NCI-H1436 treated with DMSO at 0.1 percent for 48 hours (cell line): ENCODE measurements at places on chromosomes 7 and 10.

DNA sequence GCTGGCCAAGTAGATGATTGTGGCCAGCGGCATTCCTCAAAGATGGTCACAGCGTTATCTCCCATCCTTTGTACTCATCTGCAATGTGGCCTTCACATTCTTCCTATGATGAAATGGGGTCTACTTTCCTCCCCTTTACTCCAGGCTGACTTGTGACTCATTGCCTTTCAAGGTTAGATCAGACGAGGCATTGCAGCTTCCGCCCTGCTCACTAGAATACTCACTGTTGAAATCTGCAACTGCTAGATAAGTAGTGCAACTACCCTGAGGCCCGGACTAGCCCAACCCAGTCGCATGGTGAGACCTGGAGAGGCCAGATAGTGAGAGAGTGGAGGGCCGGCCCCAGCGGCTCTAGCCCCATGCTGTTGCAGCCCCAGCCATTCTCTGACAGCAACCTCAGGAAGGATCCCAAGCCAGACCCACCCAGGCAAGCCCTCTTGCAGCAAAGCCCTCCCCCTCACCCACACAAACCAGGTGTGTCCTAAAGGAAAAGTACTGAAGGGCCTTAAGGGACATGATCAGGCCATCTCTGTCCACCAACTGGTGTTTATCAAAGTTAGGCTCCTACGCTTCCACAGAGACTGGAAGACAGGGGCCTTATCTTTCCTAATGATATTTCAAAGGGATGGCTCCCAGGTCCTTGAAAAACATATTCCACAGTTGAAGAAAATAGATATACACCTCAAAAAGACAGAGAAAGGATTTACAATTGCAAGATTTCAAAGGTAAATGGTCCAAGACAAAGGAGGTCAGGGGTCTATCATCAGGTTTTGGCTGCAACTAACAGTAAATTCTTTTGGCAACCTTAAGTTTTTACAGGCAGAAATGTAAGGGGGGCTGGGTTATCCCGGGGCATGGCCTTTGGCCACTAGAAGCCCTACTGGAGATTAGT is 107.2 kb upstream of the TRIM24 start:
- no peak for DNase-seq

DNA sequence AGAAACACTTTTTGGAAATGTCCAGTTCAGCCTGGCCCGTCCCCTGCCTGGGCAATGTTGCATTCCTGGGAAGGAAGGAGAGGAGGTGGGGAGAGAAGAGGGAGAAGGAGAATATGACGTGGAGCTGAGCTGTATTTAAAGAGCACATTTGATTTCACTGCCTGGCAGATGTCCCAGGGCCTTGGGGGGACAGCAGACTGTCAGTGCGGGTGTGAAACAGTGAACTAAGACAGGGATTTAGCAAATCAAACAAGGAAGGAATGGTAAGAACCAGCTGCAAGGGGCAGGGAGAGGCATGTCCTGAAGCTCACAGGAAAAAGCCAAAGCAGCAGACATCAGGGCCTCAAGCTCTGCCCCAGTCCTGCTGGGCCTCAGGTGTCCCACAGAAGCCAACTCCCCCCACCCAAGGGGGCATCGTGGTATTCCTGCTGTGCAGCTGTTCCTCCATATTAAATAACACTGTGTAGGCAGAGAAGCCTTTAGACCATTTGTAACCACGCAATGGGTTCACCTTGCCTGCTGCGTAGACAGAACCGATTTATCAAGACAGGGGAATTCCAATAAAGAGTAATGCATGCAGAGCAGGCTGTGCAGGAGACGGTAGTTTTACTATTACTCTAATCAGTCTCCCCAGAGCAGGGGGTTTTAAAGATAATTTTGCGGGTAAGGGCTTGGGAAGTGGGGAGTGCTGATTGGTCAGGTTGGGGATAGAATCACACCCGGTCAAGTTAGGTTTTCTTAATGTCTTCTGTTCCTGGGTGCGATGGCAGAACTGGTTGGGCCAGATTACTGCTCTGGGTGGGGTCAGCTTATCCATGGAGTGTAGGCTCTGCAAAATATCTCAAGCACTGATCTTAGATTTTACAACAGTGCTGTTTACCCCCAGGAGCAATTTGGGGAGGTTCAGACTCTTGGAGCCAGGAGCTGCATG is 18.3 kb downstream of the LEP start:
- DNase-seq: no peak

DNA sequence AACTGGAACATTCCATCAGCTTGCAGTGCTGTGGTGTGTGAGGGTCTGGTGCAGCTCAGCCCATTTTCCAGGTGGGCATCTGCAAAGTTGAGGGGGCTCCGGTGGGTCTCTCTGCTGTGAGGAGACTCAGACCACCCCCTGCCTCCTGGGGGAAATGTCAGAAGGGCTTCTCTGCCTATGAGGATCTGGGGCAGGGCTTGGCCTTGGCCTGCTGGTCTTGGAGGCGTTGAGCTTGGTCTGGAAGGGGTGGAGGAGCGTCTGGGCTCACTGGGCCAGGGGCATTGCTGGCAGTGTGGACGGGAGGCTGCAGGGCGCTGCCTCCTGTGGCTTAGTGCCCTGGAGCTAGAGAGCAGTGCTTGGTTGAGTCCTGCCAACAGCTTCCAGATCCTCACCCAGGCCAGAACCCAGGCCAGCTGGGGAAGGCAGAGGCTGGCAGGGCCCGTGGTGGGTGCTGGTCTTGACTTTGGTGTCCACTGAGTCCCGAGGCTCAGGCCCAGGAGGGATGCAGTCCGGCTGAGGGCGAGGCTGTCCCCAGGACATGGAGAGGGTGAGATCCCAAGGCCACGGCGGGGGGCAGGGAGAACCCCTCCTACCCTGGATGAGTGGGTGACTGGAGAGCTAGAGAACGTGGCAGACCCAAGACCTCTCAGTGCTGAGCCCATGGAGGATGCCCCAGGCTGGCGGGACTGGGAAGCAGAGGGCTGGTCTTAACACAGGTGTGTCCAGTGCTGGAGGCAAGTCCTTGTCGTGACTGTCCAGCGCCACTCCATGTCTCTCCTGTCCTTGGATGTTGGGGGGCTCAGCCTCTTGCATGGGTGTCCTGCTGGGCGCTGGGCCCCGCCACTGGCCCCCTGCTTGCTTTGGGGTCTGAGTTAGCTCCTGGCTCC is 2.8 kb downstream of the SPRN start:
- DNase-seq: no peak

DNA sequence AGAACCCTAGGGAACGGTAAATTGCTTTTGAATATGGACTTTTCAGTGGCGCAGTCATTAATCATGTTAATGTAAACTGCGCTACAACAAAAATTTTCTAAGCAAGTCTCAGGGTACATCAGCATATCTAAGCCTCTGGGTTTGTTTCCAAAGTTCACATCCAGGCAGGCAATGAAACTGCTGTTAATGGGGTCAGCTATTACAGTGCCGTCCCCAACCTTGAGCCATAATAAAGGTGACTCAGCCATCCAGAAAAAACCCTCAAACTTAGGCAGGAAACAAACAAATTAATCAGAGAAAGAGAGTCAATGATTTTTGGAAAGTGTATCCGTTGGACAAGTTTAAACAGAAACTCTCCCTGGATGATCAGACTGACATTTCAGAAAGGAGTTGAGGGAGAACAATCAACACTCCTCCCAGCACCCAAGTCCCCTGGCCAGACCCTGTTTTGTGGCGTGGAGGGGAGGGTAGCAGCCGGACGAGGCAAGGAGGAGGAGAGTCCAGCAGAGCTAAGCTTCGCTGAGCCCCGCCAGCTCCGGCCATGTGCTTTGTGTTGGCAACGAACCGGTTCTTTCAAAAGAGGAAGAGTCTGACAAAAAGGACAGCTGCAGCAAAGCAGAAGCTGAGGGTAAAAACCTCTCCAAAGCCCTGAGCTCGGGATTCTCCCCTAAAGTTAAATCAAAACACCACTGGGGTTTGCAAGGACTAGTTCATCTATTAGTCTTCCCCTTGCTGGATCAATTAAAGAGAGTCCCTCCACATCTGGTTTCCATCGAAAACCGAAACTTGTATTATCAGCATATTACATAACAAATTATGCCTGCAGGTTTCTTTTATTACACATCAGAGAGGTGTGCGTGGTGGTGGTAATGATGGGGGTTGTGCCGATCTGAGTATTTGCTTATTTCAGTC is 3.6 kb downstream of the FAM53B start:
- DNase-seq: no peak

DNA sequence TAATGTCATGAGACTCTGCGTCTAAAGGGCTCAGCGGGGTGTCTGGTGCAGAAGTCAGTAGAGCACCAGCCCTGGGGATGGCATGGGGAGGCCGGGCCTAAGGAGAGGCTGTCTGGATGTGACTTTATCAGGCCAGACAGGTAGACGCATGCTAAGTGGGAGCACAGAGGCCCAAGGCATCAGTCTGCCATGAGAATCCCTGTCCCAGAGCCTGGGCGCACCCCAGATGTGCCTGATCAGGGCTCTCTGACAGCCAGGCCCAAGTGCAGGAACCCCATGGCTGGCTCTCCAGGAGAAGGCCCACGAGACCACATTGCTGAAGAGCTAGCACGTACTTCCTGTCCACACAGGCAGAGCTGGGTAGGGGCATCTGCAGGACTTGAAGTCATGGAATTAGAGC is 48.0 kb upstream of the CPXM2 start:
- no peak for DNase-seq

- no peak for DNase-seq
These were observed 51.8 kb upstream of the FAM133B start for GRCh38 chr7:92641921-92642511.

- no peak for DNase-seq
These were observed 47.7 kb upstream of the MGAM2 start for GRCh38 chr7:142063551-142064442.
